ENCODE measurements at places on chromosomes 3 and 15. TPM values are rescaled to one million over a fixed set of nuclear protein-coding genes. Genes with fewer than 3 reads are reported as not detected.

Gene ISL2
- 1.3 TPM for total RNA-seq

Gene GMPPB
- total RNA-seq = 49.1 TPM

Gene IL17RE
- total RNA-seq = 3.2 TPM

Gene BFSP2
- not detected for total RNA-seq

Gene MESP2
- total RNA-seq = not detected

Gene GPR27
- total RNA-seq = 0.70 TPM

Gene SEMA7A
- total RNA-seq = 102 TPM

Gene SEC61A1
- total RNA-seq = 205 TPM

Gene GCNT3
- total RNA-seq = not detected

Gene CADM2
- not detected for total RNA-seq

Gene COLQ
- total RNA-seq = 0.96 TPM

Gene PCLAF
- 58.6 TPM for total RNA-seq

Gene CA12
- 0.29 TPM for total RNA-seq

Gene TMEM45A
- 0.34 TPM for total RNA-seq

Gene LAMB2
- total RNA-seq = not detected

Gene ITPKA
- 2.8 TPM for total RNA-seq

Gene RPL14
- 2,245 TPM for total RNA-seq

Gene HOMER2
- 21.3 TPM for total RNA-seq

Gene LIPC
- 0.62 TPM for total RNA-seq
